ENCODE measurements at places on chromosomes 7 and 10. TPM values are rescaled to one million over a fixed set of nuclear protein-coding genes. Genes with fewer than 3 reads are reported as not detected.

- DNase-seq = no peak
These were observed 143.9 kb upstream of the KLF14 start for GRCh38 chr7:130877991-130878305.

- DNase-seq = no peak
These were observed 21.0 kb downstream of the ANKRD30A start for GRCh38 chr10:37146443-37146842.

Gene SUN3
- not detected for total RNA-seq

Gene PPP1R17
- not detected for total RNA-seq

Gene COX19
- 20.7 TPM for total RNA-seq

DNA sequence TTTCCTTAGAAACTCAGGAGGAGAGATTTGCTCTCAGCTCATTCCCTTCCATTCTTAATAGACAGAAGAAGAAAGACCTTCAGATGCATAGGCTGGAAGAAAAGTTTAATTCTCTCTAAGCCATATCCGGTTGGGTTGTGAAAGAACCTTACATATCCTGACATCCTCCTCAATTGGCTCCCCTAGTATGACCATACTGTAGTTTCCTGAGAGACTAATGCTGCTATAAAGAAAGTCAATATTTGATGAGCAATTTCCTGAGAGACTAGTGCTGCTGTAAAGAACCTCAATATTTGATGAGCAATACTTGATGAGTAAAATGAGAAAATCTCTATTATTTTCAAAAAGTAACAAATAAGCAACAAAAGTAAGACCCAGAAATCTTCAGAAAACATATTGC is 888.5 kb upstream of the SORCS1 start:
- DNase-seq = no peak

Gene EPDR1
- 0.82 TPM for total RNA-seq

DNA sequence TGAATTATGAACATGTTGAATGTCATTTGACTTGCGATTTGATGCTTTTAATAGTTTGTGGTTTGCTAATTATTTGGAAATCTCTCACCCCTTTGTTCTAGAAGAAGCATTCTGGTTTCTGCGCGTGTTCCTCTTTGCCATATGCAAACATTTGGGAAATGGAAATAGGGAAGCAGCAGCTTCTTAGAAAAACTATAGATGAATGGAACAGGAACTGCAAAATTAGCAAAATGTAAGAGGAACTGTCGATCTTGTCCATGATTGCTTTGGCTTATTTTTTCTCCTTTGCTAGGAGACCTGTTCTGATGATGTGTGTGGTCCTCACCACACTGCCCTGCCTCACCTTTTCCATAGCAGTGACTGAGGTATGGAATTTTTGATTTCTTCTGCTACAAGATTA is 19.0 kb downstream of the TMEM236 start:
- no peak for DNase-seq

Gene CTAGE4
- total RNA-seq = 0.93 TPM

Measured in activated naive CD4-positive, alpha-beta T cell treated with anti-CD3 and anti-CD28 coated beads, Interleukin-2, amount 50 U/mL, for 72 hours (primary cell).